Posterior vena cava (tissue), 2 donors: ENCODE measurements at places on chromosomes 5 and 9. TPM values are rescaled to one million over a fixed set of nuclear protein-coding genes. Genes with fewer than 3 reads are reported as not detected.

- DNase-seq, result no peak
These were observed 45.5 kb downstream of the IL31RA start for GRCh38 chr5:55896663-55897062.

DNA sequence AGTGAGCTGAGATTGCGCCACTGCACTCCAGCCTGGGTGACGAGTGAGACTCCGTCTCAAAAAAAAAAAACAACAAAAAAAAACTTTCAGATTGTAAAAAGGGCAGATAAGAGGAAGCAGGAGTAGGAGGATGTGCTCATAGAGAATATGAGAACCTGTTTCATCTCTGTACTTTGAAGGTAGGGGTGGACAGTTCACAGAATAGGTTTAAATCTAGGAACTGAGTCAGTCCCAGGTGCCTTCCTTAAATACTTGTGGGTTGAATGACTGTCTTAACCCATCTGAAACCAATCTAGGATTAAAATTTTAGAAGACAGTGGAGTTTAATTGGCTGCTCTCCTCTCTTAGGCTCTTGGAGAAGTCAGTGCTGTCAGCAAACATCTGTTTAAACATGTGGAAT lies 12.4 kb downstream of the POLK start:
- no peak for DNase-seq

GRCh38 chr5:83924891-83925290 lies 204.2 kb upstream of the HAPLN1 start:
- DNase-seq, result no peak

- DNase-seq, result no peak
These were observed 57.3 kb upstream of the RPL26L1 start for GRCh38 chr5:172901788-172902496.

- DNase-seq, result no peak
These were observed 98.7 kb upstream of the SLC28A3 start for GRCh38 chr9:84439250-84439649.

DNA sequence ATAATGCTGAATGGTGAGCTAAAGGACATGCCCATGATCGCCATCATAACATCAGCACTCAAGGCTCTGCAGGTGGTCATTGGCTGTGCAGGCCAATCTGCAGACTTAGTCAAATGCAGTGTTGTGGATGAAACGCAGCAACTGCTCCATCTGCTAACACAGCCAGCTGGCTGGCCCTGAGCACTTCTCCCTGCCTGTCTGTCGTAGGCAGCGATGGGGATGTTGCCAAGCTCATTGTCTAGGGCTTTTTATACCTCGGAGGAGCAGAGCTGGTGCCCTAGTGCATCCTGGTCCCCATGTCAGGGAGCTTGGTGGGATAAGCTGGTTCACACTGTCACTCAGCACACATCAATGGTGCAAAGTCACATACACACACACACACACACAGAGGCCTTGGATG lies 189.4 kb downstream of the TENT4A start:
- no peak for DNase-seq

DNA sequence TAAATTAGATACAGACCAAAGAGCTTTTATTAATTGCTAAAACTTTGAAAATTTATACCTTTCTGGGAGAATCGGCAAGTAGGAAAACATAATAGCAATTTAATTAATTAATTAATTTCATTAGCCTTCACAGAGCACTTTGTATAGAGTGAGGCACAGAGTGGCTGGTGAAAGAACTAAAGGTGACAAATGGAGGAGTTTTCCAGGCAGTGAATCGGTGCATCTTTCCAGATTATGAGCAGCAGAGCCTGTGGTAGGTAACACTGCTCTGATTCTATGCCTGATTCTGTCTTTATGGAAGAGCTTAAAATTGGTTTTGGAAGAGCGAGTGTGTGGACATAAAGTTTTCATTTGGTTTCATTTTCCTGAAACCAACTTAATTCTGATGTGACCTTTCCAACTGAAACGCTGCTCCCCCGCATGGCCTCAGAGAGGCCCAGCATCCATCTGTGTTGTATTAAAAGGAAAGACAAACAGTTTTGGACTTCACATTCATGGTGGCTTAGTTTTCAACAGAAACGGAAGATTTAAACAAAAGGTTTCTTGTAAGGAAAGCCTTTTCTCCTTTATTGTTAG lies 188.9 kb upstream of the RPS23 start:
- DNase-seq, result no peak

- DNase-seq, result peak; percentile 93
These were observed 18.0 kb upstream of the STARD4 start for GRCh38 chr5:111530298-111530740.

GRCh38 chr5:135930029-135930948 lies 24.5 kb downstream of the LECT2 start:
- peak; percentile 75 for DNase-seq

GRCh38 chr5:1782385-1783215 lies 17.0 kb downstream of the MRPL36 start:
- no peak for DNase-seq

DNA sequence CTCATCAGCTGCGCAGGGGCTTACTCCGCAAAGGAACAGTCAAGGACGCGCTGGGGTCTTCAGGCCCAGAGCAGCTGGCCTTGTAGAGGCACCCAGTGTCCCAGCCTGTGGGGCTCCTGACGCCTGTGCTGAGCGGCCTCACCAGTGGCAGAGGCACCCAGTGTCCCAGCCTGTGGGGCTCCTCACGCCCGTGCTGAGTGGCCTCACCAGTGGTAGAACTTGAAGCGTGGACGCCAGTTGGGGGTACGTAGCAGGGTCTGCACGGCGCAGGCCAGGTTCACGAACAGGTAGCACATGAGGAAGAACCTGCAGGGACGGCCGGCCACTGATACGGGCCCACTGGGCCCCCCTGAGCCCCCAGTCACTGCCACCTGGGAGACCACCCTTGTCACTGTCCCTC lies 35.9 kb downstream of the SLC12A7 start:
- DNase-seq, result no peak

- DNase-seq, result no peak
These were observed 54.2 kb upstream of the IRX4 start for GRCh38 chr5:1936901-1937300.

DNA sequence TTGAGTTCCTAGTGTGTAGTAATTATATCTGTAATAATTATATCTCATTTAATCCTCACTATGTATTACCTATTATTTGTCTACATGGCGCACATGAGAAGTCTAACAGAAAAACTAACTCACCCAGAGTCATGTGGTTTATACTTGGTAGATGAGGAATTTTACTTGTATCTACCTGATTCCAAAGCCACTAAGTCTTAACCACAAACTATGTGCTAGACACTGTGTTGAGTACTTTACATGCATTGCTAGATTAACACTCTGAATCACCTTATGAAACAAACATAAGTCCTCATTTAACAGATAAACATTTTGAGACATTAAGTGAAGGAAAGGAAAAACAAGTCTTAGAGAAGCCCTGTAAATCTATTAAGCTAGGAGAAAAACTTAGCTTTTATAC lies 404.8 kb downstream of the TLR4 start:
- DNase-seq, result no peak

DNA sequence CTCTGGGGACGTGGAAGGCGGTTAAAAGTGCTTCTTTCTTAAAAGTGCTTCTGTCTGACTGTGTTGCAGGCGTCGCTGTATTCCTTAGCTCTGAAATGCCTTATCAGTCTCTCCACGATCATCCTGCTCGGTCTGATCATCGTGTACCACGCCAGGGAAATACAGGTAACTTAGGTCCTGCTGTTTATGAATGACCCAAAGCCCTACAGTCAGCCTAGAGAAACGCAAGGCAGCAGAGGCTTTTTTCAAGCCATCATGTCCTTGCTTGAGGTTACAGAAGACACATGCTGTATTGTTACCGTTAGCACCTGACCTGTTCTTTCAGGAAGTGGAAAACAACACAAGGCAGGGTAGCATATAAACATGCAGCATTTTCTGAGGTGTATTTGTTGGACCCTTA lies 2.0 kb downstream of the KCNN2 start:
- no peak for DNase-seq

GRCh38 chr9:90795871-90796317 lies 5.7 kb upstream of the SYK start:
- no peak for DNase-seq

- DNase-seq, result no peak
These were observed 40.2 kb upstream of the TRIM32 start for GRCh38 chr9:116646661-116647514.

DNA sequence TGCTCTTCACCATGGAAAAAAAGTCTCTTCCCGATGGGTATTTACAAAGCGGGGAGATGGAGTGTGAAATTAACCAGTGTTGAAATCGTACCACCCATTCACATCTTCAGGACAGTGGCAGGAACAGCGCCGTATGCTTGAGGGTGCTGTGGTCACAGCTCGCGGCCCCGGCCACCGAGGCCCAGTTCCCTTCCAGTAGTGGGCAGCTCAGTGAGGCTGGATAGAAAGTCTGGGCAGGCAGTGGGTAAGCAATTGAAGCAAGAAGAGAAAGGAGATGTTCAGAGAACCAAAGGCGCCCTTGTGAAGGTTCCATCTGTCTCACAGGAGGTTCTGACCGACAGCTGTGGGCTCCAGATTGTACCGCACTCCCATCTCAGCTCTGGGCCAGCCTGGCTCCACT lies 59.1 kb downstream of the SECISBP2 start:
- no peak for DNase-seq

GRCh38 chr5:177995691-177996595 lies at the start of gene PROP1:
Gene PROP1, minus strand, starts transcription at chr5:177996242. Its CDS starts 309 bp downstream, at chr5:177995933.
- DNase-seq, result peak; percentile 70

GRCh38 chr5:112822456-112822855 lies 38.6 kb upstream of the SRP19 start:
- DNase-seq, result no peak

DNA sequence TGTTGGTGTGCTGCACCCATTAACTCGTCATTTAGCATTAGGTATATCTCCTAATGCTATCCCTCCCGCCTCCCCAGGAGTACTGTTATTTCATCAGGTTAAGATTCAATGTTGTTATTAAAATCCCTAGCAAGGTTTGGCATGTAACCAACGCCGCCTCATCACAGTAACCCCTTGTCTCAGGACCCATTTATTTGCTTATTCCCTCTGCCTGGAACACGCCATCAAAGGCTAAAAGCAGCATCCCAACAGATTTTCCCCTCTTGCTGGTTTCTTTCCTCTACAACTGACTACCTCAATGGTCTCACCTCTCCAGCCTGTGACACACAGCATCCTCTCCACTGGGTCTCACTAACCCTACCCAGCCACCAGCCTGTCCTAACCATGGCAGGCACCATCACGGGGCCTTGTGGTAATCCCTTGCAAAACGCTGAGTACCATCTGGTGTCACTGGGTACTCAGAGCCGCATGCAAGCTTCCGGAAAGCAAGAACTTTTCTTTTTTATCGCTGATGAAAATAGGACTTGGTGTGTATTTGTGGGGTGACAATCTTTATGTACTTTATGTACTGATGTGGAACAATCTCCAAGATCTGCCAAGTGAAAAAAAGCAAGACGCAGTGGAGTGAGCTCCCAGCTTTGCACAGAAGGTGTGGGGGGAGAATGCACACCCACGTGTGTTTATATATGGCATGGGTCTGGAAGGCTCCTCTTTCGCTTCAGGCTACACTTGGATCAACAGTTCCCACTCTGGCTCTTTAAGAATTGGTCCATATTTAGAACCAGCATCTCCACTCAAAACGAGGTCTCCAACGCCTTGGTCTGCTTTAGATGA lies 6.1 kb downstream of the RPS14 start:
- DNase-seq, result no peak

DNA sequence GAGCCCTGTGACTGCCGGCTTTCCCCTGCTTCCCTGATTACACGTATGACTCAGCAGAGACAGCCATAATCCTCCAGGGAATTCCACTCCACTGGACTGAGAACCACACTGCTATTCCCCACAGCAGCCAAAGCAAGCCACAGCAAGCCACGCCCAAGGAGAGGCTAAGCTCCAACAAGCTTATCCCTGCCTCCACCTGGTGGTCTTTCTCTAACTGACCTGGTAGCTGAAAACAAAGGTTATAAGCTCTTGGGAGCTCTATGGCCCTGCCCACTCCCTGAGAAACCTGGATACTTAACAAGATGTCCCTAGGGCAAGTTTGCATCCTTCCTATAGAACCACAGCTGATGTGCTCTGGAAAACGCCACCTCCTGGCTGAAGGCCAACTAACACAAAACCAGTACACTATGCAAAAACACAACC lies 613.7 kb upstream of the CDH18 start:
- no peak for DNase-seq

GRCh38 chr5:20340126-20340525 lies 352.1 kb upstream of the CDH18 start:
- DNase-seq, result no peak

GRCh38 chr9:8815219-8815618 lies 1015.6 kb upstream of the DMAC1 start:
- no peak for DNase-seq

- no peak for DNase-seq
These were observed 1378.7 kb upstream of the C9orf72 start for GRCh38 chr9:28951945-28952344.

DNA sequence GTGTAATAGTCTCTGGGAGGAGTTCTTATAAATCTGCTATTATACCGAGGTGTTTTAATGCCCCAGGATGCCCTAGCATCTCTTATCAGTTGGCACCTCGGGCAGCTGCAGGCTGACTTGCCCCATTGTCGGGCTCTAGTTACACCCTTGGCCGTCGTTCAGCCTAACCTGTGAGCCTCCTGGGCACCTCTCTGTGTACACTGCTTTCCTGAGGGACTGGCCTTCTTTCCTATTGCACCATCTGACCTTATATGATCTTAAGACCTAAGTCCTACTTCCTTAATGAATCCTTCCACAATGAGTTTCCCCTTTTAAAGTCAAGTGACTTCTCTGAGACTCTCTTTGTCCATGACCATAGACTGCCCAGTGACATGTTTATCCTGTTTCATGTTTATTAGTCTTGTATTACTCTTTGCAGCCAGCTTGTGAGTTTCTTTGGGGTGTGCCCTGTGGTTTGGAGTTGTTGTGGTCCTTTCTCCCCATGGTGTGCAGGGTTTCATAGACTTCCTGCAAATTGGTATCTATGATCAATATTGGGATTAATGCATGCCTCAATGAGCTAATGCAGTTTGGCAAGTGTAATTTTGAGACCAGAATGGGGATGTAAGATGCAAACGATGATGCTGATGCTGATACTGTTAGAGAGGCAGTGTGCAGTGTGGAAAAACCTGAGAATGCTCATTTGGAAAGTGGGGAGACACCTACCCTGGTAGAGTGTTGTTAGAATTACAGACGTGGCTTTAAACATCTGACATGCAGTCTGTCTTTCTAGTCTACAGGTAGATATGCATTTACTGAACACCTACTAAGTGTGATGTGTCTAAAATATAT lies 4.9 kb downstream of the DAPK1 start:
- no peak for DNase-seq

GRCh38 chr5:175288048-175288621 lies 155.8 kb downstream of the DRD1 start:
- no peak for DNase-seq

GRCh38 chr9:18189871-18190670 lies 283.9 kb upstream of the ADAMTSL1 start:
- DNase-seq, result no peak

The PCDHGA5 gene
- total RNA-seq, result 3.9 TPM

The FOXI1 gene
- total RNA-seq, result not detected

The ANKRD31 gene
- total RNA-seq, result 0.19 TPM

The DBH gene
- total RNA-seq, result not detected
